Fibroblast of skin of left biceps (primary cell): ENCODE measurements at places on chromosomes 16 and 17.

DNA sequence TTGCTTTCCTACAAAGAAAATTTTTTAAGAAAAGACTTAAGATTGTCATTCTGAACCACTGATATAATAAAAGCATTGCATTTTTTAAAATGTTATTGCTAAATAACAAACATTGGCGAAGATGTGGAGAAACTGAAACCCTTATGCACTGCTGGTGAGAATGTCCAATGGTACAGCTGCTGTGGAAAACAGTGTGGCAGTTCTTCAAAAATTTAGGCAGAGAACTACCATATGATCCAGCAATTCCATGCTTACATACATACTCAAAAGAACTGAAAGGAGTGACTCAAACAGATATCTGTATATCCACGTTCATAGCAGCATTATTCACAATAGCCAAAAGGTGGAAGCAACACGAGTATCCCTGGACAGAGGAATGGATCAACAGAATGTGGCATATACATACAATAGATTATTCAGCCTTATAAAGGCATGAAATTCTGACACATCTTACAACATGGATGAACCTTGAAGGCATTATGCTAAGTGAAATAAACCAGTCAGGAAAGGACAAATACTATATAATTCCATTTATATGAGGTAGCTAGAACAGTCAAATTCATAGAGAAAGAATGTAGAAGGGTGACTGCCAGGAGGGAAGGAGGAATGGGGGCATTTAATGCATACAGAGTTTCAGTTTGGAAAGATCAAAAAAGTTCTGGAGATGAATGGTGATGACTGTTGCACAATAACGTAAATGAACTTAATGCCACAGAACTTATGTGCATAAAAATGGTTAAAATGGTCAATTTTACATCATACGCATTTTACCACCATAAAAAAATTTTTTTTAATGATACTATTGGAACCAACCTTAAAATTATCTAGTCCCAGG, 92.1 kb downstream of the CACNG1 start:
- DNase-seq: no peak

DNA sequence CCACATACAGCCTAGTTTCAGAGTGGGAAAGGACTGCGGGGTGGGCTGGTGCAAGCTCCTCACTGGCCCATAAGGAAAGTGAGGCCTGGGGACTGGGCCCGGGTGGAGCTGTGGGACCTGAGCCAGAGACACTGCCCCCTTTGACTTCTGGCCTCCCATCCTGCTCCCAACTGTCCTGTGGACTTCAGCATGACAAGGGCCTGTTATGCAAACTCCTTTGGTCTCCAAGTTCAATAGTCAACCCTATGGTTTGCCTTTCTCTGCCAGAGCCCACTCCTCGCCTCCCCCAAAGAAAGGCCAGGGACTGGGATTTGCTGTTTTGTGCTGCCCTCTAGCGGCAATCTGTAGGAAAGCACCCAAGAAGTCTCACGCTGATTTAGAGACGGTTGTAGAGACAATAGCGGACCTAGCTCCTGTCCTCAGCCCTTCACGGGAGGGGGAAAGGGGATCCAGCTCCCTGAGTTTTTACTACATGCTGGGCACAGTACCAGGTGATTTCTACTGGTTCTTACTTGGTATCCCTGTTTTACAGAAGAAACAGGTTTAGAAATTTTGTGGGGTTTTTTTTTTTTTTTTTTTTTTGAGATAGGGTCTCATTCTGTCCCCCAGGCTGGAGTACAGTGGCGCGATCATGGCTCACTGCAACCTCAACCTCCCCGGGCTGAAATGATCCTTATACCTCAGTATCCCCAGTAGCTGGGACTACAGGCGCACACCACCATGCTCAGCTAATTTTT, 1.2 kb upstream of the TLCD3B start:
- no peak for DNase-seq

DNA sequence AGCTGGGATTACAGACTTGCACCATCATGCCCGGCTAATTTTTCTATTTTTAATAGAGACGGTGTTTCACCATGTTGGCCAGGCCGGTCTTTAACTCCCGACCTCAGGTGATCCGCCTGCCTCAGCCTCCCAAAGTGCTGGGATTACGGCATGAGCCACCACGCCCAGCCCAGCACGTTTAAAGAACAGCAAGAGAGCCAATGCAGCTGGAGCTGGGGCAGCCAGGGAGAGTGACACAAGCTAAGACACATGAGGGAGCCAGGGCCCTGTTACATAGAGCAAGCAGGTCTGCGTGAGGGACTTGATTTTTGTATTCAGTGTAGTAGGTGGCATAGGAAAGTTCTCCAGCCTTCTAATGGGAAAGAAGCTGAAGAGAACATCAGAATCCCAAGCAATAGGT, 21.7 kb upstream of the GOSR2 start:
- DNase-seq: no peak

- peak; percentile 6 for DNase-seq
These were observed 68.3 kb downstream of the SNX11 start for GRCh38 chr17:48175692-48176470.

GRCh38 chr17:45764479-45764878, 19.6 kb upstream of the CRHR1 start:
- DNase-seq: no peak

GRCh38 chr17:82244413-82245133, 15.7 kb downstream of the SLC16A3 start:
- no peak for DNase-seq

GRCh38 chr16:56877486-56878182, 12.6 kb downstream of the SLC12A3 start:
- no peak for DNase-seq

GRCh38 chr17:43562679-43563599, 16.8 kb upstream of the ETV4 start:
- no peak for DNase-seq

GRCh38 chr17:72406498-72406897, 285.7 kb downstream of the SOX9 start:
- DNase-seq: no peak

DNA sequence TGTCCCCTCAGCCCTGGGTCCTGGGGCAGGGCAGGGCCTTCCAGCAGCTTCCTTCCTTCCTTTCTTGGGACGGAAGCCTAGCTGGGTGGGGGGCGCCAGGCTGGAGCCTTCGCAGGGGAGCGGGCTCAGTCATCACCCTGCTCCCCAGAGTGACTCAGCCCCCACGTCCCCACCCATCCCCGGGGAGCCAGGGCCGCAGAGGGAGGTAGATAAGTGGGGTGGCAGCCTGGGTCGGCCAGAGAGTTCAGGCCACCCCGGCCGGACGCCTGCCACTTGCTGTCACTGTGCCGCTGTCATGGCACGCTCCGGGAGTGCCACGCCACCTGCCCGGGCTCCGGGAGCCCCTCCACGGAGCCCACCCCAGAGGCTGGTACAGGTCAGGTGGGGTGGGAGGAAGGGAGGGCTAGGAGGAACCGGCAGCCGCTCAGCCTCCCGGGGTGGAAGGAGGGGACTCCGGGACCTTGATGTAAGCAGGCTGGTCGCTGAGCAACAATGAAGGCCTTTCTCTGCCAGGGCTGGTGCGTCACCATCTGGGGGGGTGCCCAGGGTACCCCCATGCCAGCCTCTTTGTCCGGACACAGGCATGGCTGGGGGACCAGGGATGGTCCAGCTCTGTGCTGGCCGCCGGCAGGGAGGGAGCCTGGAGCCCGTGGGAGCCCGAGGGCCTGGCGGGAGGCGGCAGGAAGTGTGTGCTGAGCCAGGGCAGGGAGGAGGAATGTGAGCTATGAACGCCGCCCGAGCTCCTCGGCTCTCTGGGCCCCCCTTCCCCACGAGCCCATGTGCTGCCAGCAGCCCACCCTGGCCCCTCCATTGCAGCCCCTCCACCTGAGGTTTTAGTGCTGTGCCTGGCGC, 6.6 kb downstream of the NHERF2 start:
- no peak for DNase-seq

DNA sequence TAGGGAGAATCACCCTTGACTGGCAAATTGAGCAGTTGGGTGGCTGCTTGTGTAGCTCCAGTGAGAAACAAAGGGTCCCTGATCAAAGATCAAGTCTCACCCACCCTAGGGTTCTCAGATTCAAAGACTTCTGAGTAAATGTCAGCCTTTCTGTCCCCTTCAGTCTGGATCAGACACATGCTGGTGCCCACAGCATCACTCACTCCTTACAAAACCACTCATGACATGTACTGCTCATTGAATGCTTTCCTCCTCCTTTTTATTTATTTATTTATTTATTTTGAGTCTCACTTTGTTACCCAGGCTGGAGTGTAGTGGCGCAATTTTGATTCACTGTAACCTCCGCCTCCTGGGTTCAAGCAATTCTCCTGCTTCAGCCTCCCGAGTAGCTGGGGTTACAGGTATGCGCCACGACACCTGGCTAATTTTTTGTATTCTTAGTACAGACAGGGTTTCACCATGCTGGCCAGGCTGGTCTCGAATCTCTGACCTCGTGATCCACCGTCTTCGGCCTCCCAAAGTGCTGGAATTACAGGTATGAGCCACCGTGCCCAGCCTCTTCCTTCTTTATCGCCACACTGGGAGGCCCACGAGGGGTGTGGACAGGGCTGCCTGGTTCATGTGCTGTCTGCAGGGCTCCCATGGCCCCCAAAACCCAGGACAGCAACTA, 462.0 kb upstream of the MAF start:
- no peak for DNase-seq
